ENCODE measurements at places on chromosomes 1 and 21.

GRCh38 chr1:165629848-165630628, 996 bp upstream of the MGST3 start:
- DNase-seq, result no peak

GRCh38 chr1:87928623-87929022, 599.9 kb downstream of the LMO4 start:
- DNase-seq, result no peak

DNA sequence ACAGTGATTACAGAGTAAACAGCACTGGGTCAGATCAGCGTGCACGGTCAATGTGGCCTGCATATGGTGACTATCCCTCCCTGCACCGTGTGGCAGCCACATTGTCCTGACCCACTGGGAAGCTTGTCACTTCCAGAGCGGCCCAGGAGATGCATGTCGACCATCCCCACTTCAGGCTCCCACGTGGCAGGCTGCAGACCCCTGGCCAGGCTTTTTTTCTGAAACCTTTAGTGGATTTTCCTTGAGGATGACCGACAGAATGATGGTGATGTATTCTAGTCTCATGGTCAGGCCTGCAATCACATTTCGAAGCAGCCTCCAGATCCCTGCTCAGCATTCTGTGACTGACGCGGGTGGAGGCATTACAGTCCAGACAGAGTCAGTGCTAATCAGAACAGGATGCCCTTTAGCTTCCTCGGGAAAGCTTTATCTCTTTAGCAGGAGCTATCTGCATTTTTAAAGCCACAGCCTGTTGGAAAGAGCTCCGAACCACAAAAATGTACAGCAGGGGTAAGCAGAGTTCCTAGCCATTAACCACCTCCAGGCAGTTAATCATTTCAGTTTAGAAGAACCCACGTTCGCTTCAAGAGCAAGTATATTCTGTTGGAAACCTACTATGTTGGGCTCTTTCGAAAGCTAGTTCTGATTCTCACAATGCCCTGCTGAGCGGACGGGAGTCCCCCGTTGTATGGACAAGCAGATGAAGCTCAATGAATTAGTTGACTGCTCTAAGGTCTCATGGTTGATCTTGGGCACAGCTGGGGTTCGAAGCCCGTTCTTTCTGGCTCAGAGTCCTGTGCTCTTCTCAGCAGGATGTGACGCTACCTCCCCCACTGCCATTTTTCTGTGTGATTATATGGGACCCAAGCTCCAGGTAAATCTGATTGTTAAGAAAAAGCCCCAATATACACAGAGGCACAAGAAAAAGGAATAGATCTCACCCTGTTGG, 56.5 kb downstream of the IRF2BP2 start:
- no peak for DNase-seq

DNA sequence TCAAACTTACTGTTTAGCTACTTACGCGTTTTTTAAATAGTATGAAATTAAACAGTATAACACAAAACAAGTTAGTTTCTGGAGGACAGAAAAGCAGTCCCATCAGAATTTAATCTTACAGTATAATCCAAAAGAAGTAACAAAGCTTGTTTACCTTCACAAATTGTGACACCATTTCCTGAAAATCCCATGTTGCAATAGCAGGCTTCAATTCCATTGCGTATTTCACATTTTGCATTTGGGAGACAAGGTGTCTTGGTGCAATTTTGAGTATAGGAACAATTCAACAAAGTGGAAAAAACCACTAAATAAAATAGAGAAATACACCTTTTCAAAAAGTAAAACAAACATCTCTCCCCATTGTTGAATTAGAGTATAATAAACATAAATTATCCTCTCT, 1.6 kb downstream of the ADGRL4 start:
- no peak for DNase-seq

DNA sequence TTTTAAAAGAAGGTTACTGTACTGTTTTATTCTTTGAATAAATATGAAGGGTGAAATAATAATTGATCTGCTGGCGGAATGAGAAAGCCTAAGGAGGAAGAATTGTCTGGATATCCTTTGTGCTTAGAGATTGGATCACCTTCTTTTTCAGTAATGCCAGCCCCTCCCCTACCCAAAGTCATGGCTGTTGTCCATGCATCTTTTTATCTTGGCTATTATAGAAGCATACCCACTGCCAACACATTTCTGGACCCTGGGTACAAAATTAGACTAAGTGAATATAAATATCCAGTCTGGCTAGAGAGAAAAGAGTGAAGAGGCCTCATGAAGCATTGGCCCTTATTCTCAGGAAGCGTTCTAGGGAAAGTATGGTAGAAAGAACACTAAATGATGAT, 28.1 kb downstream of the AK4 start:
- no peak for DNase-seq

GRCh38 chr1:68347415-68347814, 102.3 kb downstream of the RPE65 start:
- DNase-seq, result no peak

DNA sequence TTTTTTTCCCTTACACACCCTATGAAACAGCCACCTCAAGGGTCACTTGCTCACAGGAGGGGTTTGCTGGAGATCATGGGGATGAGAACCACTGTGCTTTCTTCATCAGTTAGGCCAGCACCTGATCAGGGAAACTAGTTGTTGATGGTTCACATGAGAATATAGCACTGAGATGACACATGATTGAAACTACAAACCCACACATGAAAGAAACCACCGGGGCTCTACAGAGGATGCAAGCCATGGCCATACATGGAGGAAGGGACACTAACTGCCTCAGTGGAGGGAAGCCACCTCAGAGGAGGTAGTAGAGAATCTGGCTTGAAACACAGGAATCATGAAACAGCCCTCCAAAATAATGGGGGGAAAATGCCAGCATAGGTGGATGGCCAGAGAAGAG, 63.2 kb downstream of the PRKAB2 start:
- DNase-seq, result no peak

DNA sequence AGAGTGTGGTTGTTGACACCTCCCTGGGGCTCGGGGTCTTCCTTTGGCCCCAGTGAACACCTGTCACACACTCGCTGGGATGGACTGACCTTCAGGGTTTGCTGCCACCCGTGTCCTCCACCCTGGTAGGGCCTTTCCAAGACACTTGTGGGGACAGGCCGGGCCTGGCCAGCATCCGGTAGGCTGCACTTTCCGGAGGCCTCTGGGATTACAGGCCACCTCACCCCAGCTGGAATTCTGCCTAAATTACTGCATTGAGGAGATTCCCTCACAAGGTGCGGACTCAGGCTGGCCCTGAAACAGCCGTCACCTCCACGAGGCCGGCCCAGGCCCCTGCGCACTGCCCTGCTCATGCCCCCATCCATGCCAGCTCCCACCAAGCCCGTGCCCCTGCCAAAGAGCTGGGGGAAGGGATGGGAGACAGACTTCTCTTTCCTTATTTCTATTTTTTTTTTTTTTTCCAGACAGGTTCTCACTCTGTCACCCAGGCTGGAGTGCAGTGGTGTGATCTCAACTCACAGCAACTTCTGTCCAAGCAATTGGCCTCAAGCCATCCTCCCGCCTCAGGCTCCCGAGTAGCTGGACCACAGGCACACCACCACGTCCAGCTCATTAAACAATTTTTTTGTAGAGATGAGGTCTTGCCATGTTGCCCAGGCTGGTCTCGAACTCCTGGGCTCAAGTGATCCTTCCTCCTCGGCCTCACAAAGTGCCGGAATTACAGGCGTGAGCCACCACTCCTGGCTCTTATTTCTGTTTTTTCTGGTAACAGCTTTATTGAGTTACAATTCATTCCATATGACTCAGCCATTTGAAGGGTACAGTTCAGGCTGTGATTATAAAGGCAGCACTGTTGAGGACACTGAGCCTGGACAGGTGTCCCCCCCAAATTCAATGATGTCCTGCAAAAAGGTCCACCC, 11.3 kb downstream of the CSTB start:
- no peak for DNase-seq

GRCh38 chr1:230282157-230282556, 144.0 kb downstream of the PGBD5 start:
- no peak for DNase-seq

DNA sequence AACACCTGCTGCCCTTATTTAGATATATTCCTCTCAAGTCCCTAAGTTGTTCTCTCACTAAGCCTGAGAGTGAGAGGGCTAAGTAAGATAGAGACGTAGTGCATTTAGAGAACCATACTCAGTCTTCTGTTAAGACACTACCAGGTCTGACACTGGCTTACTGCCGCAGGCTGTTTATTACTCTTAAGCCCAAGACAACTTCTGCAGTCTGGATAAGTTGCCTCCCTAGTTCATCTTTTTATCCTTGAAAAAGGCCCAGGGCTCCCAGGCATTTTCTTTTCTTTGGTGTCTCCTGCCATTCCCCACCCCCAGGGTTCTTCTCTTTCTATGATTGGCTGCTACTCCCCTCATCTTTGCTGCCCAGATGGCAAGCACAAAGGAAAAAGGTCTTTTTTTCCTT, 38.7 kb downstream of the CACHD1 start:
- no peak for DNase-seq

- DNase-seq, result no peak
Observed at GRCh38 chr1:113874012-113874879, 2.7 kb upstream of the PTPN22 start.

- peak; percentile 69 for DNase-seq
Observed at GRCh38 chr1:17276568-17276967, 27.7 kb downstream of the PADI3 start.

DNA sequence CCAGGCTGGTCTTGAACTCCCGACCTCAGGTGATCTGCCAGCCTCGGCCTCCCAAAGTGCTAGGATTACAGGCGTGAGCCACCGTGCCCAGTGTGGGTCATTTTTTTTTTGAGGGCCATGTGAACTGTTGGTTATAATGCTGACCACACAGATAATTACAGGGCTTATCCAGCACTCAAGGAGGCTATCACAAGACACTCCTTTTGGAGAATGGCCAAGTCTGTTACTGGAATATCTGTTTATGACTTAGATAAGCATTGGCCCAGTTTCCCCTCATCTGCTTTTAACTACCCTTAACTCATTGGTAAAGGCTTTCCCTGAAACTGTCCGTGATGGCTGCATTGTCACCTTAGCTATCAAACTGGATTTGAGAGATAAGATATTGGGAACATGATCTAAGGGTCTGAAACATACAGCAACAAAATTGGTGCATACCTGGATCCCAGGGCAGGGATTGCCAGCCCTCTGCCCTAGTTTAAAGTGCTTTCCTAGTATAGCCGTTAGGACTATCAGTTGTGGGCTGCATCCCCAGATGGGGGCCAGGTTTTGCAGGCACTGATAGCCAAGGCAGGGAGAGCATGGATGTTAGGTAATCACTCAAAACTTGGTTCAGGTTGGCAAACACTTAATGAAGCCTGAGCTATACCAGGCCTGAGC, 15.6 kb downstream of the SZT2 start:
- no peak for DNase-seq

- DNase-seq, result no peak
Observed at GRCh38 chr1:206465951-206466350, 4.3 kb upstream of the IKBKE start.

DNA sequence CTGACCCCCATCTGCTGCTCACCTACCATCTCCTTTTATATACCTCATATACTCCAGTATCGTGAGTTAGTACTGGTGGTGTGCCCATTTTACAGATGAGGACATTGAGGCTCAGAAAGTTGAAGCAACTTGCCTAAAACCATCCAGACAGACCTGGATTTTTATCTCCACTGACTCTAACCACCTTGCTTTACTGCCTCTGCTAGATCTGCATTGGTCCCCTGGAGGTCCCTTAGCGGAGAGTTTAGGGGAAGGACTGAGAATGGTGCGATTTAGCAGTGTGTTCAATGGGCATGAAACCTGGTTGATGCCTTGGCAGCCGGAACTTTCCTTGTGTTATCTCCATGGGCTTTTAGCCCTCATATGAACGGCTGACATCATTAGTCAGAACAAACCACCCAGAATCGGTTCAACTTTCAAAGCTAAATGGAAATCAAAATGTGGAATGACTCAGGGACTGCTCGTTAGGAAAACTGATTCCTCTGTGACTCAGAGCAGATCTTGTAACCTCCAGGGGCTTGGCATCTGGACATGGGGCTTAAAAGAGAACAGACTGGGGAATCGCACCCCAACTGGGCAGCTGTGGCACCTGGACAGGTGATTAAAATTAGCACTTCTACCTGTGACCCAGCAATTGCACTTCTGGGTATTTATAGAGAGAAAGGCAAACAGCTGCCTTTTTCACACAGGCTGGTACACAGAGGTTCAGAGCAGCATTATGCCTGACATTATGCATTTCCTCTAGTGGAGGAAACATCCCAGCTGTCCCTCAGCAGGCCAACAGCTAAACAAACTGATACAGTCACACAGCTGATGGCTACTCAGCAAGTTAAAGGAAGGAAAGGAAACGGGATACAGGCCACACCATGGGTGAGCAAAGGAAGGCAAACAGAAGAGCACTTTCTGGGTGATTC, 25.3 kb downstream of the TMEM51 start:
- peak; percentile 54 for DNase-seq

DNA sequence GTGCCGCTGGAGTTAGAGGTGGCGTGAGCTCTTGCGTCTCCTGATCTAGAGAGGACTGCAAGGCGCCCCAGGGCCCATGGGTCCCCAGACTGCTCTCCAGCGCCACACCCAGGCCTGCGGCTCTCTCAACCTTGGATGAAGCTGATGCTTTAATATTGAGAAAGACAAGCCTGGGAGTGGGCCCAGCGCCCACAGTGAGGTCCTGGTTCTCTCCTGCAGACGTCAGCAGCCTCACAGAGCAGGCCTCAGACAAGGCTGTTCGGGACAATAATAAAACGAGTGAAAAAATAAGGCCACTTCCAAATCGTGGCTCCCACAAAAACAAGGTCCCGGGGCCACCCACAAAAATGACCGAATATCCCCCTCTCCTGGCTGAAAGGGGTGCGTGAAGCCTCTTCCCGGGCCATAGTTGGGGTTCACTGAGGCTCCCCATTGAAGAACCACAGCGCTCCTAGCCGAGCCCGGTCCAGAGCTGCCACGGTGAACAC, 6.0 kb upstream of the DNMT3L start:
- DNase-seq, result no peak

- no peak for DNase-seq
Observed at GRCh38 chr1:171997936-171998335, 156.6 kb downstream of the DNM3 start.

DNA sequence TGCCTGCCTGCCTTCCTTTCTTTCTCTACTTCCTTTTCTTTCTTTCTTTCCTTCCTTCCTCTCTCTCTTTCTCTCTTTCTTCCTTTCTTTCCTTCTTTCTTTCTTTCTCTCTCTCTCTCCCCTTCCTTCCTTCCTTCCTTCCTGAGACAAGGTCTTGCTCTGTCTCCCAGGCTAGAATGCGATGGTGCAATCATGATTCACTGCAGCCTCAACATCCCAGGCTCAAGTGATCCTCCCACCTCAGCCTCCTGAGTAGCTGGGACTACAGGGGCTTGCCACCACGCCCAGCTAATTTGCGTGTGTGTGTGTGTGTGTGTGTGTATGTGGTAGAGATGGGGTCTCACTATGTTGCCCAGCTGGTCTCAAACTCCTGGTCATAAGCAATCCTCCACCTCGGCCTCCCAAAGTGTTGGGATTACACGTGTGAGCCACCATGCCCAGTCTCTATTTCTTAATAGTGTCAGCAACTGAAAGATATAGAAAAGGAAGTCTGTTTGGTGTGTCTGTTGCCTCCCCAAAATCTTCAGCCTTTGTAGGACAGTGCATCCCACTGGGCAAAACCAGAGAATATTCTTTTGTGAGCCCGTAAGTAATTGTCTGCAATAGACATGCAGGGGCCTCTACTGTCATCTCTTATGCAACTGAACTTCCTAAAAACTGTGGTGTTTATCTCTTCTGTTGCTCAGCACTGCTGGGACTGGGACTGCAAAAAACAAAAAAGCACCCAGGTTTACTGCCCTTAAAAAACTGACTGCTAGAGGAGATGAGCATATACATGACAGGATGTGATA, 20.9 kb upstream of the RAB4A start:
- no peak for DNase-seq

- DNase-seq, result peak; percentile 62
Observed at GRCh38 chr1:94579876-94580294, 38.3 kb upstream of the F3 start.
